IPS DF 19.7 (cell line): ENCODE measurements at places on chromosomes 7 and 10.

- no peak for DNase-seq
These were observed 8.1 kb downstream of the SEMA3D start for GRCh38 chr7:85178531-85179298.

DNA sequence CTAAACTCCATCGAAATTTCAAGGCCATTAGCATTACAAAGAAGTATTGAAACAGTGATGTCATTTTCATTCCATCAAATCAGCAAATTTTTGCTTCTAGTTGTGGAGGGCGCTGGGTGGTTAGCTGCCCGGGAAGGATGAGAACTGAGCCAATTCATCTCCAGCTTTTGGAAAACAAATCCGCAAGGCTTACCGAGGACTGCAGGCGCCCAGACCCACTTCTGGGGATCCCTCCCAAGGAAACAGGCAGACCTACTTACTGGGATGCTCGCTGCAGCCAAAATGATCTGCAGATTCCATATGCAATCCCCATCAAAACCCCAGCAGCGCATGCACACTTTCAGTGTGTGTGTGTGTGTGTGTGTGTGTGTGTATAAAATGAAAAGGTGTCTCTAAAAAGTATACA is 19.2 kb downstream of the TNRC18 start:
- DNase-seq = no peak

- no peak for DNase-seq
These were observed 728.3 kb downstream of the TYW1 start for GRCh38 chr7:67724955-67725354.

GRCh38 chr7:28418966-28419365 is 6.6 kb downstream of the CREB5 start:
- no peak for DNase-seq

DNA sequence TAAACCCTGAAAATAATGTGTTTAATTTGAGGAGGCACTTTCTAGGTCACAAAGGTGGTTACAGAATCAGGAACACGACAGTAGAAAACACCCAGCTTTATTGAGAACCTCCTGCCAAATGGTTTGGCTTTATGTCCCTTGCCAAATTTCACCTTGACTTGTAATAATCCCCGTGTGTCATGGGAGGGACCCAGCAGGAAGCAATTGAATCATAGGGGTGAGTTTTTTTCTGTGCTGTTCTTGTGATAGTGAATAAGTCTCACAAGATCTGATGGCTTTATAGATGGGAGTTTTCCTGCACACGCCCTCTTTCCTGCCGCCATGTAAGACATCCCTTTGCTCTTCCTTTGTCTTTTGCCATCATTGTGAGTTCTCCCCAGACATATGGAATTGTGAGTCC is 193.8 kb upstream of the KLF6 start:
- no peak for DNase-seq

- no peak for DNase-seq
These were observed 11.8 kb downstream of the MMRN2 start for GRCh38 chr10:86945361-86946212.

GRCh38 chr7:101315336-101315735 is 6.3 kb downstream of the IFT22 start:
- no peak for DNase-seq

DNA sequence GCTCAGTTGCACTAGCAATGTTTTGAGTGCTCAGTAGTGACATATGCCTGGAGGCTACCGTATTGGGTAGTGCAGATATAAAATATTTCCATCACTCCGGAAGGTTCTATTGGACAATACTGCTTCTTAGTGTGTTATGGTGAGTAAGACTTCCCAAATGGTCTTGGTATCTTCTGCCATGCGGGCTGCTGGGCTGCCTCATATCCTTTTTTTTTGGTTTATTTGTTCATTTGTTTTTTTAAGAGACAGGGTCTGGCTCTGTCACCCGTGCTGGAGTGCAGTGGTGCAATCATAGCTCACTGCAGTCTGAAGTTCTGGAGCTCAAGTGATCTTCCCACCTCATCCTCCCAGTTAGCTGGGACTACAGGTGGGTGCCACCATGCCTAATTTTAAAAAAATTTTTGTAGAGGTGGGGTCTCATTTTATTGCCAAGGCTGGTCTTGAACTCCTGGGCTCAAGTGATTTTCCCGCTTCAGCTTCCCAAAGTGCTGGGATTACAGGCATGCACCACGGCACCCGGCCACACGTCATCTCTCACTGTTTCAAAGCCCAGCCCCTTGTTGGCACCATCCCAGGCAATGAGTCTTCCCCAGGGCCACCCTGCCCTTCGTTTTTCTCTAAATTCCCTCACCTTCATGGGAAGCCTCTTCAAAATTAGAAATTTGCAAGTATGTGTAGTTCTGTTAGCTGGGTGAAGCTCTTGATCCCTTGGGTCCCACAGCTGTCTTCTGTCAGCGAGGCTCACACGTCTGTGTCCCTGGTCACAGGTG is 111.0 kb upstream of the KLF14 start:
- no peak for DNase-seq

- no peak for DNase-seq
These were observed 12.8 kb downstream of the OR2F1 start for GRCh38 chr7:143967398-143967797.

- no peak for DNase-seq
These were observed 47.3 kb downstream of the PROSER2 start for GRCh38 chr10:11870461-11870780.

DNA sequence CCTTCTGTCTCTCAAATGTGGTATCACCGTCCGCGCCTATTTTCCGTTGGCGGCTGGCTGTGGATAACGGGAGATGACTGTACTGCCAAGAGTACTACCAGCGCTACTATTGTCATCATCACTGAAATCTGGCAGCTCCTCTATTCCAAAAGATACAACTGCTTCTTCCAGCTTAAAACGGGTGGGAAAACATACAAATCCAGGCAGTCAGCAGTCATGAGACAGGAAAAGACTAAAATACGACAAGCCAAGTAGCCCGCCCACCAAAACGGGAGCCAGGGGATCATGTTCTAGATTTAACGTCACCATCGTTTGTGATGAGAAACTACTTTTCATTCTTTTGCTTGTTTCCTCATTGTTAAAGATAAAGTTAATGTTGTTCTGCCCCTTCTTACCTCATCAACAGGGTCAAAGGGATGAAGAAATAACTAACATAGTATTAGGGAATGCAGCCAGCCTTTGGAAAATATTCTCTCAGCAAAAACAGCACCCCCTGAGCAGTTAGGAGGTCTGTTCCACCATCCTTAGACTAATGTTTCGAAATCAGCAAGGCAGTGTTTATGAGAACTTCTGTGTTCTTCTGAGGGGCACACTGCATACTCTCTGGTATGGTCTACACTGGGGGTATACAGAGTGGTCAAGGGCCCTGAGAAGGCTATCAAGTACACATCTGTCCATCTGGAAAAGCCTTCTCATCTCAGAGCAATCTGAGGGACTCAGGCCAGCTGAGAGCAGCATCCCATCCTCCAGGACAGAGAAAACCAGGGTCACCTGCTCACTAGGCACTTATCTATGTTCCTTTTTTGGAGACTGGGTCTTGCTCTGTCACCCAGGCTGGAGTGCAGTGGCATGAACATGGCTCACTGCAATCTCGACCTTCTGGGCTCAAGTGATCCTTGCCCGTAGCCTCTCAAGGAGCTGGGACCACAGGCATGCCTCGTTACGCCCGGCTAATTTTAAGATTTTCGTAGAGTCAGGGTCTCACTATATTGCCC is 47.5 kb downstream of the GNA12 start:
- no peak for DNase-seq

DNA sequence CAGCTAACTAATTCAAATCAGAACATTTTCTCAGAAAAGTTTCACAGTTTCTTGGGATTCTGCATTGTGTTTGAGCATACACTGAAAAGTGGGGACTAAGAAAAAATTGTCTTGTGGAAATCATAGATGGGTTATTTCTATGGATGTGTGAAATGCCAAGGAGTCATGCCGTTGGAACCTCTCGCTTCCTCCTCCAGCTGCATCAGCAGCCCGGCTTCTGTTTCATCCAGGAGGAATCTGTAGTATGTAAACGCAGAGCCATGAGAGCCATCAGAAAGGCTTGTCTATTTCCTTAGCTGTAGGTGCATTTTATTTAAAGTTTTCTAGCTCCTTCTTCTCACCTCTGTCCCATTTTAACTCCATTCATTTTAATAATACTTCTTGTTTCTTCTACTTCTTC is 1144.1 kb downstream of the GATA3 start:
- no peak for DNase-seq

DNA sequence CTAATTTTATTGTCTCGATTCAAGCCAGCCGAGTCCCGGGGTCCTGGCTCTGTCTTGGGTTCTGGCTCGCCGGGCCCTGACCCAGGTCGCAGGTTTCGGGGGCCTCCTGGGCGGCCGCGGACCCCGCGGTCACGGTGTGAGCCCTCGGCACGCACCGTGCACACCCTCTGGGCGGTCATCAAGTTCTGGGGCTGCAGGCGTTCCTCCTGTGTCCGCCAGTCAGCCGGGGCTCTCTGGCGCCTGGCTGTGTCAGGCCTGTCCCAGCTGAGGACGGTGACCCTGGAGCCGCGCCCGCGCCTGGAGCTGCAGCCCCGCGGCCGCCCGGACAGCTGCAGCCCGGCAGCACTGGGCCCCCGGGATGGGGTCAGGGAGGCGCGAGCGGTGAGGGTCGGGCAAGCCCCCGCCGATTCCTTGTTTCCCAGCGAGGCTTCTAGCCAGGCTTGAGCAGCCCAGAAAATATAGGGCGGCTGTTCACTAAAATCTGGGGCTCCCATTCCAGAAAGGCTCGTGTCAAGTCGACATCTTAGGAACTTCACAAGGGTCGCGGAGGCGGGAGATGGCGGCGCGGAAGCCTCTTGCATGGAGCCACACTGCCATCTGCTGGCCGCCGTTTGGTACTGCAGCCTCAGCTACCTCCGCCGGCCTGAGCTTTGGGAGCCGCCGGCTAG is 4.2 kb upstream of the HOXA7 start:
- no peak for DNase-seq

- DNase-seq = no peak
These were observed 393.2 kb upstream of the FOXK1 start for GRCh38 chr7:4288791-4289394.
